ENCODE measurements at places on chromosomes 1 and 21.
A peak's percentile ranks its signal among the peaks of the same experiment; 100 is the strongest.

DNA sequence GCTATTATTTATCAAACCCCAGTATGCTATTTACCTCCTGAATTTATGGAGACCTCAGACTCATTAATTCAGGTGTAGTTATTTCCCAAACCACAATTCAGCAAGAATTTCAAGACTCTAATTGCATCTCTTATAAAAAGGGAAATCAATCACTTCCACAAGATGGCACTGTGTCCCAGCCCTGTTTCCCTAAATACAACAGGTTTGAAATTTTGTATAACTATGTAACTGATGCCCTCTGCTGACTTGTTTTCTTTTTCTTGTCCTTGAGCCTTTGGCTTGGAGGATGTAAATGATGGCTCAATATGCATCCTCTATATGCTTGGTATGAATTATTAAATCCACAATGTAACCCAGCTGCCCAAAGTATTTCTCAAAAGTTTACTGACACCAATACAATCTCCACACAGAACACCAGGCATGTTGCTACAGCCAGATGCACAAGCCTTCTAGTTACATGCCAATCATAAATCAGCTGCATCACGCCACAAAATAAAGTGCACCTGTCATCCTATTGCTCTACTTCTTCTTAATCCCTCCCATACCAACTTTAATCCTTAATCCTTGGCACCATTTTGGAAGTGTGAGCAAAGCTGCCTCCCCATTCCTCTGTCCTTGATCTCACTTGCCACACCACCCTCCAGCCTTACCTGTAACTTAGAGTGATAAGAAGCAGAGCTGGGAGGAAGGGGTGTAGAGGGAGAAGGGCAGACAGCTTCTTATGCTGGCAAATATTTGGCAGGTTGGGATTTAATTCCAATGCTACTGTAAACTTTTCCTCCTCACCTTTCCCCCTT, 9.0 kb downstream of the C1orf105 start:
- DNase-seq: peak; percentile 55

DNA sequence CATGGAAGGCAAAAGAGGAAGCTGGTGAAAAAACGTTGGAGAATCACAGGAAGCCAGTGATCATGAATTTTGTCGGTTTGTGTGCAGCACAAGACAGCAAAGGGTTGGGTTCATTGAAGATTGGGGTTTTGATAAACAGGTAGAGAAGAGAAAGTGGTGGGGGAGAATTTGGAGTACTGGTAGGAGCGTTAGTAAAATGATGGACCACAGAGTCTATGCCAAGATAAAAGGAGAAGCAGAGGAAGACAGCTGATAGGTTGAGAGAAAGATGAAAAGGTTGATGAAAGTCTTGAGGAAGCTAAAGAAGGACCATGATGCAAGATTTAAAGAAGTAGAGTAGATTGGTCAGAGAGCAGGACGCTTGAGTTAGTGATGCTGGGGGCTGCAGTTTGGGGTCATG, 156.8 kb upstream of the POU3F1 start:
- no peak for DNase-seq

- DNase-seq: no peak
These were observed 38.6 kb upstream of the ETS2 start for GRCh38 chr21:38766987-38767722.

DNA sequence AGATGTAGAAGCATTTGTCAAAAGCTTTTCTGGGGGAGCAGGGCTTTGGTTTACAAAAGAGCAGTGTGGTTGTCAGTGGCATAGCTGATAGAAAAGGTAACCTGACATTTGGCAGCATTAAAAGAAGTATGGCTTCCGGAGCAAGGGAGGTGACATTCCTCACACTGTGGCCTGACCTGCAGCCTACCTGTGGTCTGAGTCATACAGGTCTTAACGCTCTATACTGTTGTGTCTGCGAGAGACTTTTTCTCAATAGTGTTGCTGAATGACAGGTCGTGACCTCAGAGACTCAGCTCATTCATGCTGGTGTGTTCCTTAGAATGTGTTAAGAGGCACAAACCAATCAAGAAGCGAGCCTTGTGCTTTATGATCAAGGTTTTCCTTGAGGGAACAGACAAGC, 19.3 kb downstream of the PHGDH start:
- no peak for DNase-seq

- no peak for DNase-seq
These were observed at the start of gene TRABD2B for GRCh38 chr1:47997289-47998200. Gene TRABD2B, minus strand, starts transcription at chr1:47997385.

GRCh38 chr1:222749927-222750326, 12.9 kb downstream of the FAM177B start:
- no peak for DNase-seq

DNA sequence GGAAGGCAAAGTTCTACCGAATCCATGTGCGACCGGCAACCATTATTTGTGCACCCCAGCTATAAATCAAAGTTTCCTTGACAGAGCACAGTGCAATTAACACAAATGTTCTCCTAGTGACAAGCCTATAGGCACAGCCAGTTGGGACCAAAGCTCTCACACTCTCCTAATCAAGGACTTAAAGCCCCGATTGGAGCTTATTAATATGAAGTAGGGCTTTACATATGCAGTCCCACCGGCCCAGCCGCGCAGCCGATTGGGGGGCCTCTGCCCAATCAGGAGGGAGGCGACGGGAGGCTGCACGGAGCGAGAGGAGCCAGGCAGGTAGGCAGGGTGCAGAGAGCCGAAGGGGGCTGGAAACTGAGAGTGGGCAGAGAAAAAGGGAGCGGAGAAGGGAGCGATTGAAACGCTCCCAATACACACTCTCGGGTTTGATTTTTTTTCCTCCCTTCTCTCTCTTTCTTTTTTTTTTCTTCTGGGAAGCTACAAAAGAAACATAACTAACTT, at the start of gene ESRRG:
ESRRG (minus strand) TSS at position 156 of the 507 bp plus-strand sequence; CDS start at position 26, 130 bp downstream.
- no peak for DNase-seq

DNA sequence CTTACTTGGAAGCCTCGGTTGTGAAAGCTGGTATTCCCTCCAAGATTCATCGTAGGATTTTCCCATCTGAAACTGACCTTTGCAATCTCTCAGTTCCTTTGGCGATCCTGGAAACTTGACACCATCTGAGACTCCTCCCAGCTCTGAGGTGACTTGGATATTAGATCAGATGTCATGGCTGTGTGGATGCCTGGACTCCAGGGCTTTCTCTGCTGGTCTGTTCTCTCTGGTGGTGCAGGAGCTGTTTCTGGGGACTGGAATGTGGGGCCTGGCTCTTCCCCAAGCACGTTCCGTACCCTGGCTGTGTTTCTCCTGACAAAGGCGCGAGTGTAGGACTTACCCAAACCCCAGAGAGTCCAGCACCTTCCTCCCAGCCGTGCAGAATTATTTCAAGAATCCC, 252.2 kb downstream of the RPS6KC1 start:
- no peak for DNase-seq

DNA sequence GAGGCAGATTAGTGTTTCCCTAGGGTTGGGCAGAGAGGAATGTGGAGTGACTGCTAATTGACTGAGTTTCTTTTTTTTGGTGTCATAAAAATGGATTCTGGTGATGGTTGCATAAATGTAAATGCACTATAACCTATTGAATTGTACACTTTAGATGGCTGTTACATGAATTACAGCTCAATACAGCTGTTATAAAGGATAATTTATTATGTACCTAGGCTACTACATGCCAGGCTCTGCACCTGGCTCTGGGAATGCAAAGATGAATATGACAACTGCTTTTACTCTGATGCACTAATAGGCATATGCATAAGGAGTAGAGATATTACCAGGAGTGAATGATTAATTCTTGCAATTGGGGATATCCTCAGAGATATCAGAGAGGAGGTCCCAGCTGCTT, 345.3 kb downstream of the PTBP2 start:
- DNase-seq: no peak

DNA sequence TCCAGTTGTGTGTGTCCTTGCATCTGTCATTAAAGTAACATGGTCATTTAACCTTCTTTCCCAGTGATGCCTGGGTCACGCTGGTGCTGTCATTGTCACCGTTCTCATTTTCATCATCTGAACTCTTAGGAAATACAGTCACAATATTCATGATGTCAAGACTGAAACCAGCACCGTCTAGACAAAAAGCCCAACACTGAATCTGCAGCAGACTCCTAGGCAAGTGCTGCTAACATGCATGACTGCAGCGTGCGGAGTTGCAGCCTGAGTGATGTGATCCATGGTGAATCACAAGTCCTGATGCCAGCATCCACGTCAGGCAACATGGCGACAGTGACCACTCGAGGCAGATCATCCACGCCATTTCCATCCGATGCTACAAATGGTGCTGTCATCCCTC, 37.6 kb downstream of the MRPL37 start:
- DNase-seq: no peak

- DNase-seq: no peak
These were observed 46.7 kb downstream of the CAPZB start for GRCh38 chr1:19438516-19439195.

GRCh38 chr1:100431954-100432353, 79.6 kb downstream of the CDC14A start:
- no peak for DNase-seq

- DNase-seq: no peak
These were observed 33.3 kb downstream of the TIAM1 start for GRCh38 chr21:31310750-31311149.

DNA sequence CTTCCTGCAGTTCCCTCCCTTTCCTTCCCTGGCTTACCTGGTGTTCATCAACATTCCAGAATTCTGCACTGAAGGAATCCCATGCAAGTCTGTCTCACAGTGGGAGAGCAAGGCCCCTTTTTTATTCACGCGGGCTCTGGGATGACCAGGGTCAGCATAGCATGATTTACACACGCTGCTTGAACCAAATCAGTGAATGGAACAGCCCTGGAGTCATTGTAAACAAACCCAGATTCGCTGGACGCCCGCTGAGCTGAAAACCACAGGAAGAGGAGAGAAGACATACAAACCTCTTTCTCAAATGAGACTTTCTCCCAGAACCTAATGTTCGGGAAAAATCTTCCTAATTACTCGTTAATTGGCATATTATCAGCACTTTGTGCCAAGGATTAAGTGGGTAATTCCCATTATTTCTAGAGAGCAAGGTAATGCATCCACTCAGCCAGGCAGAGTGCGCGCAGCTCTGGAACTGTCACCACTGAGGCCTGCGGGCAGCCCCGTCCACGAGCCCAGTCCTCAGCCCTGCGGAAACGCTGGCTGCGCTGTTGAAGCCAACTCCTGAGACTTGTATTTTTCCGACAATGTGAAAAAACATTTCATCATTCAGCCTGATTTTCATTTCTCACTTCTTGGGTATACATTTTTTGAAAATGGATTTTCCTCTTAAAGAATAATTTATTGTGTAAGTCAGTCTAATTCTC, 140.0 kb downstream of the ETS2 start:
- peak; percentile 76 for DNase-seq

DNA sequence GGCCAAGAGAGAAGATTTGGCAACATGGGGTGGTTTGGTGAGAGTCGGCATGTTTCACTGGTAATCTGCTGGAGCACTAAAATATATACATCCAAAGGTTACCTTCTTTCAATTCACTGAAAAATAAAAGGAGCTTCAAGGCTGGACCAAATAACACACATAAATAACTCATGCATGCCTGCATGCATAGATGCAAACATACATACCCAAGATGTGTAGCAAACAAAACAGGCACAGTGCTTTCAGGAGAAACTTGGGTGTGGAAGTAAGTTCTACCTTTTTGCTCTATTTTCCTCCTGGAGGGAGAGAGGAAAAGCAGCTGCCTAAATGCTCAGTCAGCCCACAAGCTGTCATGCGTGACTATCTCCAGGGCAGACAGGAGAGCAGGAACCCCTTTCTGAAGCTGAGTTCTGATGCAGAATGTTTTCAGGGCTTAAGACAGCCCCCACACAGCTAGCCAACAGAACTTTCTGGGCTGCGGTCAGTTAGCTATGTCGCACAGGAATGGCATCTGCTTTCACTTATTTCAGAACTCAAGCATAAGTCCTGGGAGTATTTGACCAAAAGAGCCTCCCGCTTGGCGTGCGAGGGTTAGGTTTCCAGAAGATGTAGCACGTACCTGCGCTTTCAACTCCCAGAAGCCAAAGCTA, 166.2 kb downstream of the TOMM20 start:
- DNase-seq: peak; percentile 97

DNA sequence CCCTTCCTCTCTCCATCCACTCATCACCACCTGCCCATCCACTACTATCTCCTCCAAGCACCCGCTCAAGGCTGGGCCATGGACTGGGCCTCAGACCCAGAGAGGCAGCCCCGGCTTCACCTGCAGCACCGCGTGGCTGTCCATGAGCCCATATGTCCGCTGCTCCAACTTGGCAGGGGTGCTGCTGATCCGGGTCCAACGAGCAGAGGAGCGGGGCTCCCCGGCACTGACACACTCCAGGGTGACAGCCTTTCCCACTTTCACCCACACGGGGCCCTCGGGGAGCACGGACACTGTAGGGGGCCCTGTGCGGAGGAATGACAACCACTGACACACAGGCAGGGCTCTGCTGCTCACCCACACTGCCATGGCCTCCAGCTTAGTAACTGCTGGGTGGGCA, 28.9 kb downstream of the LDLRAD2 start:
- no peak for DNase-seq

DNA sequence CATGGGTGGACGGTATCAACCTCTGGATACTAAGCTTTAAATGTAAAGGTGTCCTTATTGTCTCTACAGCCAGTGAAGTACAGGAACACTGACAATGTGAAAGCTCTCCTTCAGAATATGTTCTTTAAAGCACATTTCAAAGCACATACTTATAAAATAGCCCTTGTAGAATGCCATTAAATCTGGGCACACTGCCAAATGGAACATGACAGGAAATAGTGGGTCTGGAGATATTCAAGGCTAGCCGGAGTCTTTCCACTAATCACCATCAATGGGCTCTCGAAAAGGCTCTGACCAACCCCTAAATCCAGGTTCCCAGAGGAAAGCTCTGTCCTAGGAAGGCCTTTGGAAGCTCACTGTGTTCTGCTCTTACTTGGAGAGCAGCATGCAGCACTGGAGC, 46.6 kb downstream of the PLD5 start:
- DNase-seq: no peak

DNA sequence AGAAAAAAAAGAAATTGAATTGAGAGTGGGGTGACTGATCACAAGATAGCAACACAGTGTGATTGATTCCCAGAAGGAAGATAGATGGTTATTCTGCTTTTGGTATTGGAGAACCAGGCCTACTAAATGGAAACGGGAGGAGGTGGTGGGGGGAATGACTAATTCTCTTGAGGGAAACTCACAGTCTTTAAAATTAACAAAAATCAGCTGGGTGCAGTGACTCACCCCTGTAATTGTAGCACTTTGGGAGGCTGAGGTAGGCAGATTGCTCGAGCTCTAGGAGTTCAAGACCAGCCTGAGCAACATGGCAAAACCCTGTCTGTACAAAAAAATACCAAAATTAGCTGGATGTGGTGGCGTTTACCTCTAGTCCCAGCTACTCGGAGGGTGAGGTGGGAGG, 134.6 kb upstream of the PDE4B start:
- DNase-seq: no peak

GRCh38 chr1:19199969-19200604, 10.0 kb downstream of the UBR4 start:
- DNase-seq: no peak

- no peak for DNase-seq
These were observed 20.0 kb downstream of the PTPRF start for GRCh38 chr1:43550598-43551246.

DNA sequence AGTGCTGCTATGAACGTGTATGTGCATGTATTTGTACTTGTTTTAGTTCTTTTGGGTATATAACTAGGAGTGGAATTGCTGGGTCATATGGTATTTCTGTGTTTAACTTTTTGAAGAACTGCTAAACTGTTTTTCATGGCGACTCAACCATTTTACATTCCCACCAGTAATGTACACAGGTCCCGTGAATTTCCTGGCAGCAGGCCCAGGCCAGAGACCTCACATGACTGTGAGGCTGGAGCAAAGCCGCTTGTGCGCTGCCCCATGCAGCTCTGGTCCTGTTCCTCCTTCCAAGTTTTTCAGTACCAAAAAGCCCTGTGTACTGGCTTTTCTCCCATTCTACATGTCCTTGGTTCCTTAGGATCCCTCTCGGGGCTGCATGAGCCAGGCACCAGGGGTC, 29.6 kb downstream of the ACOT11 start:
- DNase-seq: peak; percentile 74
